ENCODE measurements at places on chromosomes 2 and 18.

- no peak for DNase-seq
These were observed 158.4 kb downstream of the UBE2E3 start for GRCh38 chr2:181138816-181139215.

DNA sequence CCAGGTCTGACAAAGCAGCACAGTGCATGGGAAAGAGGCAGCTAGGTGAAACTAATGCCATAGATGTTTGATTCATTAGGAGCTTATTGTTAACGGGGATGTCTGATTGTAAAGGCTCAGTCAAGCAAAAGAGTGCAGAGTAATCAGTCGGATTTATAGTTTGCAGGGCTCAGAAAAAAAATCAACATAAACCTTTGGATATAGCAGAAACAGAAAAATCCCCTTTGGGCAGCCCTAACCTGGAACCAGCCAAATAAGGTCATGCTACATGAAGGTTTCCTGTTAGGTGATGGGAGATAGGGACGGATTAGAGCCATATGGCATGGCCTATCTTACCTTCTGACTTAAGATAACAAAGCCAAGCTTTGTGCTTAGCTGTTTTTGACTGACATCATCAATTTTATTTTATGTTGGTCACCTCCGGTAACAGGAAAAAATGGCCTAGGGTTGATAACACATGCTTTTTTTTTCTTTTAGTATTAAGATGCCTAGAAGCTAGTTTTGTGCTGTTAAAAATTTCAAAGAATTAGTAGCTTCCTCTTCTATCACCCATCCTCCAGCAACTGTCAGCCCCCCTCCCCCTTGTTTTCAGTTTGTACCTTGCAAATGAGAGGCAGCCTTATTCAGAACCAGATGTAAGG is 60.7 kb upstream of the ZEB2 start:
- DNase-seq: no peak

DNA sequence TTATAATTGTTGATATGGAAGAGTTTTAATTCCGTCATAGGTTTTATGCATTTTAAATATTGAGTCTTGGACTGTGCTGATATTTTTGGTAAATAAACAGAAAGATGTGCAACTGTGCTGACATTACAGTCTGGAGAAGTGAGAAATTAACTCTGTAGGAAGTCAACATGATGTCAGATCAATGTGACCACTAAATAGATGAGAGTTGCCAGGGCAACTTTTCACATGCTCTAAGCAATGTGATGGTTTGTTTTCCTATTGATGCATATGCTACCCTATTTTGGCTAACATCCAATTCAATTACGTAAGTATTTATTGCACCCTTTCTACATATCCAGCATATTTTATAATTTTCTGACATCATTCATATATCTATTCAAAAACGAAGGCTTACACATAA is 1109.3 kb downstream of the TSN start:
- DNase-seq: no peak

GRCh38 chr2:211248841-211249240 is 692.4 kb downstream of the CPS1 start:
- DNase-seq: no peak

DNA sequence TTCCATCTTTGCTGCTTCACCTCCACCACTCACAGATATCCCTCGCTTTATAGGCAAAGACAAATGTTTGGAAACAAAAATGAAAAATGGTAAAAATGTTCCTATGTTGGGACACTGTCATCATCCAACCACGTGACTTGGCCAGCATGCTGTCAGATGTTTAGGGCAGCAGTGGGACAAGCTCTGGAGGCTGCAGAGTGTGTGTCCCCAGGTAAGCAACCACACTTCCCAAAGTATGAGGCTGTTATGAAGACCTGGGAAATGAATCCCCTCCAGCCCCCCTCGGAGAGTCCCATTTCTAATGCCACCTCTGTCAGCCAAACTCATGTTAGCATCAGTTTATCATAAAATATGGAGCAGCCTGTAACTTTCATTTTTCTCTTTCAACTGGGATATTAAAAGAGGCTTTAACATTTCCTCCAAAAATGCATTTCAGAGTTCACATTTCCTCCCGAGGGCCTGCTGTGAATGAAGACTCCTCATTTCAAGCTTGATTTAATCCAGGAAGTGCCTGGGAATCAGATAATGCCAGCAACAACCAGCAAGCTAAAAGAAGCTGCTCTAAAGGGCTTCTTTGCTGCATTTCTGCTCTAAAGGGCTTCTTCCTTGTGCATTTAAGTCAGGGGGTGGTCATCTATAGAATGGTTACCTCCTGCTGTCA is 66.2 kb downstream of the APOB start:
- DNase-seq: no peak

DNA sequence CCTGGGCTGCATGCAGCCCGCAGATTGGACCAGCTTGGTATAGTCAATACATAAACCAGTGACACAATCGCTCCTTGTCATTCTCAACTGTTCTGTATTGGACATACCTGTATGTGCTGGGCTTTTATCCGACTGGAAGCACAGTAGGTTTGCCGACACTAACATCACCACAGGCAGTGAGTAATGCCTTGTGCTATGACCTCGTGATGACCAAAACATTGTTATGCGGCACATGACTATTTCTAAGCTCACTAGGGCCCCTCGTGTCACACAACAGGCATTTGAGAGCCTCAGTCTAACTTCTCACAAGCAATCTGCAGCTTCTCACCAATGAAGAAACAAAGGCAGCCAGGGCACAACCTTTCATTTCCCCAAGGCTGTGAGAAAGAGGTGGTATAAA is 320.8 kb downstream of the AFF3 start:
- DNase-seq: no peak

- DNase-seq: no peak
These were observed 128.2 kb downstream of the ARHGEF4 start for GRCh38 chr2:130964931-130965330.

DNA sequence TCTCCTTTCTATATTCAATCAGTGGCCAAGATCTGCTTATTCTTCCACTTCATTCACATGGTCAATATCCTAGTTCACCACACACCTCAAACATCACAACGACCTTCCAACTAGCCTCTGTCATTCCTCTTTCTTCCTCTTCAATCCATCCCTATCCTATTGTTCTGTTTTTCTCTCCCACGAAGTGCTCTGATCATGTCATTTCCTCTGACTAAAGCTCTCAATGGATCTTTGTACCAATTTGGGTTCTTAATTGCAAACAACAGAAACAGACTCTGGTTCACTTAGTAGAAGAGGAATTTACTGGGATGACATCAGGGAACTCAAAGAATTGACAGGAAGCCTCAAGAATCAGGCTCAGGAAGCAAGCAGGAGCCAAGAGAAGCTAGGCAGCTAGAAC is 23.5 kb downstream of the WNT10A start:
- no peak for DNase-seq

DNA sequence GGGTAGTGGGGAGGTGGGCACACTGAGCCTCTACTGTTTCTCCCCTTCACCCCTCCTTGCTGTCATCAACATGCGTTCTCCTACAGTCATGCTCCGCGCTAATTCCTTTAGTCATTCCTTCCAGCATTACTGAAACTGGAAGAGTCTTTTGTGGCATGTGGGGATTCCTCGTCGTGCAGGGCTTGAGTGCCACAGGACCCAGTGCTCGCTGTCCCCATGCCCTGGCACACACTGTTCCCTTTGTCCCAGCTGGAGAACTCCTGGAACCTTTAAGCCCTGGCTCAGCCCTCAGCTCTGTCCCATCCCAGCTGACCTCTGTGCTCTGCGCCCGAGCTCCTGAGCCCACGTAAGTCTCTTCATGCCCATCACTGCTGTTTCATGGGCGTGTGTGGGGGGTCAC is 42.1 kb downstream of the ODC1 start:
- DNase-seq: no peak

DNA sequence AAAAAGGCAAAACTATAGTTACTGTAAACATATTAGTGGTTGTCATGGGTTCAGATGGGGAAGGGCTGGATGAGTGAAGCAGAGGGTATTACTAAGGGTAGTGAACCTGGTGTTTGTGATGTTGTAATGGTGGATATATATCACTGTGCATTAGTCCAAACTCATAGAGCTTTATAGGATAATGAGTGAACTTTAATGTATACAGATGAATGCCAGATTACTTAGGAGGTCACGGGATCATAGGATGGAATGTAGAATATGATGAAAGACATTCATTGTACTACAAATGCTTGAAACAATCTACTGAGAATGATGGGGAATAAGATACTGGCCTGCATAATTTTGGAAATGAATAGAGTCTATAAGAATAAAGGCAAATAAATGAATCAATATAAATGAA is 226.7 kb upstream of the ZNF804A start:
- DNase-seq: no peak

DNA sequence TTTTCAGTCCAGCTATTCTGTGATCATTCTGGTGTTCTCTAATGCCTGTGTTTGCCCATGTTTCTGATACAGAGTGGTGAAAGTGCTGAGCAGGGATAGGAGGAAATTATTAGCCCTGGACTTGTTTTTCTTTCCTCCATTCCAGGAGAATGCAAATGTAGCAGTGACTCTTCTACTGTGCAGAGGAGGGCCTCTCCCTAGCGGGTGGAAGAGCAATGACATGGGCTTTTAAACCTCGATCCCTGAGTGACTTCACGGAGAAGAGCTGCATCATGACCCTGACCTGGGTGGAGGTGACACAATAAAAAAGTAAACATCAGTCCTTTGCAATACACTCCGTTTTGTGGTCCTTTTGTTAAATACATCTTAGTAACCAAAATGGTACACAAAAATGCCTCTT is 68.0 kb upstream of the NETO1 start:
- DNase-seq: no peak

GRCh38 chr2:173184031-173185004 is 108.7 kb downstream of the MAP3K20 start:
- DNase-seq: no peak

- no peak for DNase-seq
These were observed 591.3 kb downstream of the ZEB2 start for GRCh38 chr2:143928613-143929012.

GRCh38 chr2:120680136-120680761 is 55.4 kb upstream of the GLI2 start:
- peak; percentile 72 for DNase-seq

GRCh38 chr18:21242141-21242779 is at the start of gene GREB1L:
Gene GREB1L, plus strand, starts transcription at chr18:21242232. Its CDS starts 141,287 bp downstream, at chr18:21383519.
- no peak for DNase-seq

DNA sequence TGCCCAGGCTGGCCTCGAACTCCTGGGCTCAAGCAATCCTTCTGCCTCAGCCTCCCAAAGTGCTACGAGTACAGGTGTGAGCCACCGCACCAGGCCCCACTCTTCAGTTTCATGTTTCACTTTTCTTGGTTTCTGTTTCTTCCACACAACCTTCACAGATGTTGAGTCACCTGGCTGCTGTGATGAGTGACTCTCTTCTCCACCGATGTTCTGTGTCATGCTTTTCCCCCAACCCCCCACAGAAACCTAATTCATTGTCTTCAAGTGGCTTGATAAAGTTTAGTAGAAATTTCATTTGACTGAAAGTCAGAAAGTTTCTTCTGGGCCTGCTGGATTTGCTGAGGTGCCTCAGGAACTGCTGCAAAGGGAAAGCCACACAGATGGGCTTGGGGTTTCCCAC is 78.5 kb downstream of the SPHKAP start:
- DNase-seq: no peak

DNA sequence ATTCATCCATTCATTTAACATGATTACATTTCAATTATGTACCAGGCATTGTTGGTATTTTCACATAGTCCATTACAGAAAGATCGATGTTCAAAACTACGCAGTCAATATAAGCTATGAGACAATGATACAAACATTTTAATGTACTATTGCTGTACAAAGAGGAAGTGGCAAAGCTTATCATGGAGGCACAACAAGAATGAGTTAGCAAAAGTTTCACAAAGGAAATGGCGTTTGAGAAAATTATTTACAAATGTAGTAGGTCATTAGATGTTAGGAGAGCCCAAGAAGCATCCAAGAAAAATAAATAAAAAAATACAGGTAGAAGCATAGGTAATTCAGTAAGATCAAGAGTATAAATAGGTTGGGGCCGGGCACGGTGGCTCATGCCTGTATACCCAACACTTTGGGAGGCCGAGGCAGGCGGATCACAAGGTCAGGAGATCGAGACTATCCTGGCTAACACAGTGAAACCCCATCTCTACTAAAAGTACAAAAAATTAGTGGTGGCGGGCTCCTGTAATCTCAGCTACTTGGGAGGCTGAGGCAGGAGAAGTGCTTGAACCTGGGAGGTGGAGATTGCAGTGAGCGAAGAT is 1730.8 kb upstream of the CELF4 start:
- no peak for DNase-seq

- no peak for DNase-seq
These were observed 1387.7 kb downstream of the SUCLG1 start for GRCh38 chr2:83071352-83071751.

- no peak for DNase-seq
These were observed 630.8 kb upstream of the PIK3C3 start for GRCh38 chr18:41324020-41324791.

- no peak for DNase-seq
These were observed 341.8 kb downstream of the ALK start for GRCh38 chr2:29579495-29580169.

DNA sequence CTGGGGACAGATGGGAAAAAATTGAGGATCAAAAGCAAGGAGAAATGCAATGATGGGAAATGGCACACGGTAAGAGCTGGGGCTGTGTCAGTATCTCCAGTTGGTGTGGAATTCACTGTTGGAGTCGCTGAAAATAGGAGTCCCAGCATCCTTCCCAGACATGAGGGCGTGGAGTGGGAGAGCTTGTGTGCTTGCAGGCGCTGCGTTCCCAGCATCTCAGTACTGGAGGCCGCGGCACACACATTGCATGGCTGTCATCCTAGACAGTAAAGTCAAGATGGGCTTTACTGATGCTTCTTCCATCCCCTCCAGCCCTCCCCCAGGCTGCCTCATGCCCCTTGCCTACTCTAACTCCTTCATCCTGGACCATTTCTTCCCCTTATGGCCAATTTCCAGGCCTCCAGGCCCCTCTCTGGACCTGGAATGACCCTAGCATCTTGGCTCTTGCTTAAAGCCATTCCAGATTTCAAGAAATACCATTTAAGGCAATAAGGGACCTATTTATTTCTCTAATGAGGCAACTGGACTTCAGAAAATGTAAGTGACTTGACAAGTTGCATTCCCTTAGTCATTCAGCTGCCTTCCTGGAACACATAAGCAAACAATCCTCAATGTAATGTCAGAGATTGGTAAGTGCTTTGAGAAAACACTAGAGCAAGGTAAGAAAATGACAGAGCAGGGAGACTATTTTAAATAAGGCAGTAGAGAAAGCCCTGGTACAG is 70.5 kb upstream of the TTC39C start:
- no peak for DNase-seq

- no peak for DNase-seq
These were observed 31.1 kb downstream of the DNMT3A start for GRCh38 chr2:25310709-25310964.

GRCh38 chr2:13335862-13336535 is 619.3 kb downstream of the TRIB2 start:
- DNase-seq: no peak
